ENCODE measurements at places on chromosomes 3 and 15.
A peak's percentile ranks its signal among the peaks of the same experiment; 100 is the strongest.

DNA sequence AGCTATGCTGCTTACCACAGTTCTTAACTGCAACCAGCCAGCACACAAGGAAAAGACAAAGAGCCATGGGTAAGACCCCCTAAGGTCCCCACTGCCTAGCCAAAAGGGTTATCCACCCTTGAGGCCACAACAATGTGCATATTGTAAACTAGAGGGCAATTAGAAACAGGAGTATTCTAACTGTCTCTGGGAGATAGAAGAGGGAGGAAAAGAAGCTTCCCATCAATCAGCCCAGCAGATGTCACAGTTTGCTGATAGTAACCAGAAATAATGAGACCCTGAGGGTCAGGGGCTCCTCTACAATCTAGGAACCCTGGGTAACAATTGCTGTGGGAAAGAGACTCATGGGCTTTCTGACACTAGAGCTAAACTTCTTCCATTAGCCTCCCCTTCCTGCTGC is 20.6 kb upstream of the IFT57 start:
- no peaks in the 10 kb centered on the region for H3K27me3 ChIP-seq
- H3K4me1 ChIP-seq: no peaks in the 10 kb centered on the region

DNA sequence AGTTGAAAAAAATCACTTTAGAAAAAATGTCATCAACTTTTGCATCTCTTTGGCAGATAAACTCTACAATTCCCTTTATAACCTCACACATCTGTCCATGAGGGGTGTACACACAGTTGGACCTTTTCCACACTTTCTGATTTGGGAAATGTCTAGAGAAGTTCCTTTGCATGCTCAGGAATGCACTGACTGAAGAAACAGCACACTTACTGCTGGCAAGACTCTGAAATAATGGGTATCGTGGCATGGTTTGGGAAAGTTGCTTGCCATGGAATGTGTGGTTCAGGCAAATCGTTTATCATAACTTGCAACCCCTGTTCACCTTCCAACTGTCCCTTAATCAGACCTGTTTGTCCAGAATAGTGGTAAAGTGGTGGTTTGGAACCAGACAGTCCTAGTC is 135.3 kb upstream of the TGFBR2 start:
- DNase-seq: no peak
- no peaks in the 10 kb centered on the region for H3K27me3 ChIP-seq
- H3K27ac ChIP-seq: no peak overlapping the region
- H3K4me3 ChIP-seq: no peak overlapping the region

GRCh38 chr3:56314842-56315241 is 153.4 kb downstream of the ERC2 start:
- DNase-seq: no peak
- no peaks in the 10 kb centered on the region for H3K36me3 ChIP-seq
- no peak overlapping the region for H3K4me3 ChIP-seq
- no peak overlapping the region for H3K27ac ChIP-seq

DNA sequence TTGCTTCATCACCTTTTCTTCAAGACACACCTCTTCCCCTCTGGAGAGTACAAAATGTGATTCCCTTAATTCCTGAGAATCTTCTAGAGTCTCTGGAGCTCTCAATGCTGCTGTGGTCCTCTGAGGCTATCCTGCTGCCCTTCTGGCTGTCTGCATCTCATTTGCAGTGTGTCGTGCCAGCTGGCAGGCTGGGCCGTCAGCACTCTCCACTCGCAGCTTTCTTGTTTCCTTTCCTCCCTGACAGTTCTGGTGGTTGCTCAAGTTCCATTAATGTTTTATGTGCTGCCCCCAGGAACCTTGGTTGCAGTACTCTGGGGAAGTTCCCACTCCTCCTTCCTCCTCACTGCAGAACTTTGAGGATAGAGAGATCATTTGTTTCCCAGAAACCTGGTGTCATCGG is 210.8 kb upstream of the ROPN1 start:
- no peak overlapping the region for H3K27ac ChIP-seq
- no peaks in the 10 kb centered on the region for H3K4me1 ChIP-seq
- H3K36me3 ChIP-seq: no peaks in the 10 kb centered on the region
- no peak for DNase-seq

DNA sequence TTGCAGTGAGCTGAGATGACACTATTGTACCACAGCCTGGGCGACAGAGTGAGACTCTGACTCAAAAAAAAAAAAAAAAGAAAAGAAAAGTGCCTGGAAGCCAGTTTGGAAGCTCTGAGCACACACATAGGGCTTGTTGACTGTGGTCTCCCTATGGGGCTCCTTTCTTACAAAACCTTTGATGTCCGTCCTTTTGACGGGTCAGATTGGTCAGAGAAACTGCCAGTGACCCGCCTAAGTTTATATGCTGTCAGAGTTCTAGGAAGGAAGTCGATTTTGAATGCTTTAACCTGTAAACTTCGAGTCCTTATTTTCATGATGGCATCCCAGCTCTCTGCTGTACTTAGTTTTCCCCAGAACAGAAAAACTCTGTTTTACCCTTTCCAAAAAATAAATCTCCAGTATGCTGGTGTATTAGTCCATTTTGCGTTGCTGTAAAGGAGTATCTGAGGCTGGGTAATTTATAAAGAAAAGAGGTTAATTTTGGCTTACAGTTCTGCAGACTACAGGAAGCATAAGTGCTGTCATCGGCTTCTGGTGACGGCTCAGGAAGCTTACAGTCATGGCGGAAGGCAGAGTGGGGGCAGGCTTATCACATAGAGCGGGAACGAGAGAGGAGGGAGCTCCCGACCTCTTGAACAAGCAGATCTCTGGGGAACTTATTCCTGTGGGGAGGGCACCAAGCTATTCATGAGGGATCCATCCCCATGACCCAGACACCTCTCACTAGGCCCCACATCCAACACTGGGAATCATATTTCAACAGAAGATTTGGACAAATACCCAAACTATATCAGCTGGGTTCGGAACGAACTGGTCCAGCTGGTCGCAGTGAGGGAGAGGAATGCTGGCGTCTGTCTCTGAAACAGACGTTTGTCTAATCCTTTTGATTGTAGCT is 72.3 kb downstream of the LMLN start:
- no peak overlapping the region for H3K27ac ChIP-seq
- no peaks in the 10 kb centered on the region for H3K36me3 ChIP-seq
- no peaks in the 10 kb centered on the region for H3K4me1 ChIP-seq
- DNase-seq: no peak

- no peaks in the 10 kb centered on the region for H3K36me3 ChIP-seq
- H3K4me3 ChIP-seq: no peak overlapping the region
- H3K4me1 ChIP-seq: no peaks in the 10 kb centered on the region
- H3K27ac ChIP-seq: no peak overlapping the region
- no peaks in the 10 kb centered on the region for H3K27me3 ChIP-seq
- DNase-seq: no peak
Observed at GRCh38 chr3:55792009-55792408, 304.9 kb upstream of the WNT5A start.

- H3K4me3 ChIP-seq: no peak overlapping the region
- H3K4me1 ChIP-seq: no peaks in the 10 kb centered on the region
- H3K27ac ChIP-seq: no peak overlapping the region
Observed at GRCh38 chr3:42507252-42507651, 4.8 kb downstream of the VIPR1 start.

- H3K27me3 ChIP-seq: no peaks in the 10 kb centered on the region
- H3K4me1 ChIP-seq: no peaks in the 10 kb centered on the region
- H3K4me3 ChIP-seq: no peak overlapping the region
- H3K36me3 ChIP-seq: no peaks in the 10 kb centered on the region
- no peak overlapping the region for H3K27ac ChIP-seq
Observed at GRCh38 chr3:176009256-176009655, 1150.1 kb downstream of the NAALADL2 start.

DNA sequence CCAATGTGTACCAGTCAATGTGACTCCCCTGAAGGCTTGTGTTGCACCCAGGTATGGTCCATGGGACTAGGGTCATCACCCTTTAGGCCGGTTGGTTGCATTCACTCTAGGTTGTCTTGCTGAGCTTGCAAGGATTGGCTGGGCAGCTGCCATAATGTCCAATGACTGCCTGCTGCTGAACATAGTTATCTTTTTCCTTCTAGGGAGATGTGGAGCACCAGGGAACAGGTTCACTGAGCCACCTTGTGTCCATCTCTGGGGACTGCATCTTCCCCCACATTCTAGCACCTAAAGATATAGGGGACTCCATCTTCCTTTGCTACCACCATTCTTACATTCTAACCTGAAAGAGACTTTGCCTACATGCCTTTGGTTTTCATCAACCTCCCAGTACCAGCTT is 580.4 kb upstream of the TBL1XR1 start:
- H3K27me3 ChIP-seq: no peaks in the 10 kb centered on the region
- DNase-seq: peak; percentile 12
- H3K27ac ChIP-seq: no peak overlapping the region
- H3K36me3 ChIP-seq: no peaks in the 10 kb centered on the region
- no peak overlapping the region for H3K4me3 ChIP-seq
- peaks cover 14% of the 10 kb centered on the region for H3K4me1 ChIP-seq

GRCh38 chr15:76006136-76006778 is 6.0 kb downstream of the NRG4 start:
- peaks cover 33% of the 10 kb centered on the region for H3K27me3 ChIP-seq
- DNase-seq: no peak
- no peaks in the 10 kb centered on the region for H3K4me1 ChIP-seq
- no peak overlapping the region for H3K27ac ChIP-seq
- no peak overlapping the region for H3K4me3 ChIP-seq

- no peaks in the 10 kb centered on the region for H3K36me3 ChIP-seq
- DNase-seq: no peak
- no peak overlapping the region for H3K27ac ChIP-seq
Observed at GRCh38 chr15:61199681-61200080, 29.4 kb downstream of the RORA start.

- DNase-seq: no peak
- no peaks in the 10 kb centered on the region for H3K4me1 ChIP-seq
- H3K4me3 ChIP-seq: no peak overlapping the region
- H3K36me3 ChIP-seq: peaks cover 2% of the 10 kb centered on the region
- H3K27me3 ChIP-seq: no peaks in the 10 kb centered on the region
- peak overlapping the region; percentile 19 for H3K27ac ChIP-seq
Observed at GRCh38 chr3:136385457-136385856, 135.3 kb downstream of the PCCB start.

GRCh38 chr3:131797776-131798175 is 237.0 kb downstream of the CPNE4 start:
- H3K4me3 ChIP-seq: no peak overlapping the region
- no peak overlapping the region for H3K27ac ChIP-seq
- H3K27me3 ChIP-seq: peaks cover 41% of the 10 kb centered on the region
- DNase-seq: no peak
- H3K36me3 ChIP-seq: no peaks in the 10 kb centered on the region

GRCh38 chr3:56309465-56309864 is 158.8 kb downstream of the ERC2 start:
- H3K4me3 ChIP-seq: no peak overlapping the region
- no peak for DNase-seq
- H3K36me3 ChIP-seq: no peaks in the 10 kb centered on the region
- H3K27me3 ChIP-seq: peaks cover 16% of the 10 kb centered on the region

- H3K36me3 ChIP-seq: no peaks in the 10 kb centered on the region
- H3K27me3 ChIP-seq: peaks cover 29% of the 10 kb centered on the region
- DNase-seq: no peak
- H3K4me3 ChIP-seq: no peak overlapping the region
Observed at GRCh38 chr15:82890995-82891390, 61.5 kb downstream of the HOMER2 start.

DNA sequence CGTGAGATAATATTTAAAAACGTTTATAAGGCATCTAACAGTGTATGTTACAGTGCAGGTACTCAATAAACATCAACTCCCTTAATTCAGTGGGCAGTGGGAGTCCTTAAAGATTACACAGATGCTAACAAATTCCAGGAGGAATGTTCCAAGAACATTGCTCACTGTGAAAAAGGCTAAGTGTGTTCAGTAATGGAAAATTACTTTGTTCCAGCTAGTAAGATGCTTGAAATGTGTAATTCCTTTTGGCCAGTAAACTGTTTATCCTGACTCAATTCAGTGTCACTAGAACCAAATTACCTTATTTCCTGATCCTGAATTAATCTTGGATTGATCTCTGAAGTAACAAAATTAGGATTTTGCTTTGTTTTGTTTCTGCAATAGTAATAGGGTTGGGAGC is 54.2 kb upstream of the SEMA6D start:
- H3K36me3 ChIP-seq: no peaks in the 10 kb centered on the region
- no peak overlapping the region for H3K27ac ChIP-seq
- H3K4me3 ChIP-seq: no peak overlapping the region
- DNase-seq: no peak
- no peaks in the 10 kb centered on the region for H3K4me1 ChIP-seq
- H3K27me3 ChIP-seq: no peaks in the 10 kb centered on the region

DNA sequence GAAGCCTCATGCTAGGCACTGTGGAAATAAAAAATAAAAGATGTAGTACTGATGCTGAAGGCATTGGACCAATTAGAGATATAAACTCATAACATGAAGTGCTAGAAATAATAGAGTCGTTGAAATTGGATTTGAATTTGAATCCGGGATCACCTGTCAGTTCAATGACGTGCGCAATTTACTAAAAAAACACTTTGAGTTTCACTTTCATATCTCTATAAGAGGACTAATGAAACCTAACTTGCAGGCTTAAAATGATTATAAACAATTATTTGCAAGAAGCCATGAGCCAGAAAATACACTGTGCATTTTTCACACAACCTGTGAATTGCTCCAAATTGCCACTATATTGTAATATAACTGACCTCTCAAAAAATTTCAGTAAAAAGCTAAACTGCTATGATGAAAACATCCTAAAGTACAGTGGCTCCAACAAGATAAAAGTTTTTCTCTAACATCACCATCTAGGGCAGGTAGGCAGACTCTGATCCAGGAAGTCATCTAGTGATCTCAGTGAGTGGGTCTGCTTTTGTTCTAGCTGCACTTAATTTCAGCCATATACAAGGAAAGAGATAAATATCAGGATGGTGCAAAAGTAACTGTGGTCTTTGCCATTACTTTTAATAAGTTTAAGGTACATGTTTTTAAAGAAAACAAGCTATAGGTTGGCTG is 440.2 kb downstream of the CNTN6 start:
- no peak overlapping the region for H3K27ac ChIP-seq
- H3K4me1 ChIP-seq: no peaks in the 10 kb centered on the region
- no peak for DNase-seq
- no peak overlapping the region for H3K4me3 ChIP-seq

DNA sequence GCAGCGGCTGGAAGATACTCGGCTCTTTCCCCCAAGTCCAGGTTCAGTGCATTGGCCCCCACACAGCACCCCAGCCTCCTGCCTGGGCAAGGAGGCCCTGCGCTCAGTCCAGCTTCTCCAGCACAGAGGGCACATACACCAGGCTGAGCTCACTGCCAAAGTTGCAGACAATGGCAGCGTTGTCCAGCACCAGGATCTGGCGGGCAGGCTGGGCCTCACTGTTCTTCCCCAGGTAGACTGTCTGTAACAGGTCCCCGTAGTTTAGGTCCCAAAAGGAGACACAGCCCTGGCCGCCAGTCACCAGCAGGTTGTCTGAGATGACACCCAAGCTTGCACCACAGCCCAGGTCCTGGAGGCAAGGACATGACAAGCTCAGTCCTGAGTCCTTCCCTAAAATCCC is 32.9 kb downstream of the PTPN23 start:
- no peak for DNase-seq
- H3K27me3 ChIP-seq: no peaks in the 10 kb centered on the region
- H3K36me3 ChIP-seq: peaks cover 30% of the 10 kb centered on the region

Data from effector memory CD8-positive, alpha-beta T cell (primary cell).